Memory B cell (primary cell): ENCODE measurements at places on chromosomes 3 and 15.

- DNase-seq, result no peak
- no peaks in the 10 kb centered on the region for H3K27me3 ChIP-seq
- no peak overlapping the region for H3K27ac ChIP-seq
- H3K4me1 ChIP-seq, result no peaks in the 10 kb centered on the region
- peaks cover 9% of the 10 kb centered on the region for H3K36me3 ChIP-seq
Observed at GRCh38 chr3:52846432-52846965, 11.7 kb upstream of the MUSTN1 start.

- H3K4me3 ChIP-seq, result no peak overlapping the region
- no peak overlapping the region for H3K27ac ChIP-seq
Observed at GRCh38 chr3:99945328-99945995, 127.8 kb downstream of the CMSS1 start.

GRCh38 chr15:66133247-66133885 lies 120.2 kb downstream of the MEGF11 start:
- no peaks in the 10 kb centered on the region for H3K4me1 ChIP-seq
- H3K27me3 ChIP-seq, result peaks cover 2% of the 10 kb centered on the region

DNA sequence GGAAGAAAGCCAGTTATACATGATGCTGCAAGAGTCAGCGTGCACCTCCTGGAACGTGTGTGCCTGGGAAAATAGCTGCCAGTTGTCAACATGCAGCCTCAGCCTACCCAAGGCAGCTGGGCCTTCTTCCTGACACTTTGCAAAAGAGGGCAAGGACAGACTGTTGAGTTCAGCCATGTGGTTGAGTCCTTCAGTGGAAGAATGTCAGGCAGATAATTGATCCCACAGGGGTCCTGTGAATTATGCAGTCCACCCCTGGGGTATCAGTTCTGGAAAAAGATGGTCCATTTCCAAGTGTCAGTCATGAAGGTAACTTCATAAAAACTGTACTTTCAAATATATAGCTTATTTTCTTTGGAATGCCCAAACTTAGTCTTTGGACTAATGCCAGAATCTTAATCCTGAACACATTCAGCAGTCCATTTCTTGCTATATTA lies 79.6 kb downstream of the ARNT2 start:
- H3K27ac ChIP-seq, result no peak overlapping the region
- H3K4me3 ChIP-seq, result no peak overlapping the region
- H3K27me3 ChIP-seq, result peaks cover 6% of the 10 kb centered on the region
- no peak for DNase-seq
- no peaks in the 10 kb centered on the region for H3K36me3 ChIP-seq
- no peaks in the 10 kb centered on the region for H3K4me1 ChIP-seq

DNA sequence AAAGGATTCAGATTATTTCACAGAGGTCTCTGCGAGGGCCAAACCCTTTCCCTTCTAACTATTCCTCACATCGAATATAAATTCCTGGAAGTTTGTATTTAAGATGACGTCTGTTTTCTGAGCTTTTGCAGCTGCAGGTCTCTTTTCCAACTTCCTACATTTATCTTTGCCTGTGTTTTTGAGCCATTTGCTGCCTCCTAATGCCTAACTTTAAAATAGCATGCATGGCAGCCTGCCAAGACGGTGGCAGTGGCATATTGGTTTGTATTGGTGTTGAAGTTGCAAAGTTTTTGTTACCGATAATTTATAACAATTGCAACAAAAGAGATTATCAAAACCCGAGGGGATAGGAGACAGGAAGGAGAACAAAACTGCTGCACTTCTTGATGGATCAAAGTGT lies 187.1 kb upstream of the DNAJC19 start:
- no peaks in the 10 kb centered on the region for H3K36me3 ChIP-seq
- H3K27ac ChIP-seq, result no peak overlapping the region
- peaks cover 5% of the 10 kb centered on the region for H3K27me3 ChIP-seq
- H3K4me1 ChIP-seq, result peaks cover 3% of the 10 kb centered on the region
- DNase-seq, result no peak

GRCh38 chr3:132448216-132448961 lies 31.1 kb downstream of the DNAJC13 start:
- peaks cover 4% of the 10 kb centered on the region for H3K4me1 ChIP-seq
- H3K4me3 ChIP-seq, result no peak overlapping the region
- DNase-seq, result no peak

DNA sequence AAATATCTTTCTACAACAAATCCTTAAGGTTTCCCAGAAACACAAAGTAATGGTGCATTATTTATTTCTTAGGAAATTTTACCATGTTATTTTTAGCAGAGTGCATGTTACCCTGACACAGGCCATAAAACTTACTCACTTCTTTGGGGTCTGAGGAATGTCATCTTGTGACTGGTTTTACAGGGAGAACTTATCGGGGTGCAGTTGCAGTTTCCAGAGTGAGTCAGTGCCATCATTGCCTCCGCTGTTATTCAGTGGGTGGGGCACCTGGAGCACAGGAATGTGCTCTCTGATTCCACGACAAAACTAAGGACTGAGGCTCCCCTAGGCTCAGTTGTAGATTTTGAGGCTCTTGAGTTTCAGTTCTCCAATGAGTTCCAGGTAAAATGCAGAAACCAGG lies 11.1 kb upstream of the GREM1 start:
- no peaks in the 10 kb centered on the region for H3K4me1 ChIP-seq
- H3K4me3 ChIP-seq, result no peak overlapping the region
- no peaks in the 10 kb centered on the region for H3K36me3 ChIP-seq
- no peak overlapping the region for H3K27ac ChIP-seq
- peaks cover 8% of the 10 kb centered on the region for H3K27me3 ChIP-seq
- no peak for DNase-seq
